Right atrium auricular region (tissue), 2 donors: ENCODE measurements at places on chromosomes 3 and 15.

DNA sequence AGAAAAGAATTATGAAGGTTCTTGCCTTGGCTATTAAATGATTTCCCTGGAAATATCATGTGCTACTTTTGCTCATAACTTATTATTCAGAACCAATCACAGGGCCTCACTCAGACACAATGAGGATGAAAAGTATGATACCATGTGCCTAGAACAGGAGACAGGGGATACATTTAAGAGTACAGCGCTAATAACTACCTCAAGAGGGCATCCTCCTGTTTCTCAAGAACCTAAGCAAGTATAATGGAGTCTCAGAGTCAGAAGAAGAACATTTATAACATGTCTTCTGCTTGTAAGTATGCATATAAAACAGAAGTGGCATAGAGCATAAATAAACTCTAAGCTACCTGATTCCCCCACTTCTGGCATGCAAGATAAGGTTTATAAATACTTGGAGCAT, 125.4 kb upstream of the MME start:
- no peak for DNase-seq

DNA sequence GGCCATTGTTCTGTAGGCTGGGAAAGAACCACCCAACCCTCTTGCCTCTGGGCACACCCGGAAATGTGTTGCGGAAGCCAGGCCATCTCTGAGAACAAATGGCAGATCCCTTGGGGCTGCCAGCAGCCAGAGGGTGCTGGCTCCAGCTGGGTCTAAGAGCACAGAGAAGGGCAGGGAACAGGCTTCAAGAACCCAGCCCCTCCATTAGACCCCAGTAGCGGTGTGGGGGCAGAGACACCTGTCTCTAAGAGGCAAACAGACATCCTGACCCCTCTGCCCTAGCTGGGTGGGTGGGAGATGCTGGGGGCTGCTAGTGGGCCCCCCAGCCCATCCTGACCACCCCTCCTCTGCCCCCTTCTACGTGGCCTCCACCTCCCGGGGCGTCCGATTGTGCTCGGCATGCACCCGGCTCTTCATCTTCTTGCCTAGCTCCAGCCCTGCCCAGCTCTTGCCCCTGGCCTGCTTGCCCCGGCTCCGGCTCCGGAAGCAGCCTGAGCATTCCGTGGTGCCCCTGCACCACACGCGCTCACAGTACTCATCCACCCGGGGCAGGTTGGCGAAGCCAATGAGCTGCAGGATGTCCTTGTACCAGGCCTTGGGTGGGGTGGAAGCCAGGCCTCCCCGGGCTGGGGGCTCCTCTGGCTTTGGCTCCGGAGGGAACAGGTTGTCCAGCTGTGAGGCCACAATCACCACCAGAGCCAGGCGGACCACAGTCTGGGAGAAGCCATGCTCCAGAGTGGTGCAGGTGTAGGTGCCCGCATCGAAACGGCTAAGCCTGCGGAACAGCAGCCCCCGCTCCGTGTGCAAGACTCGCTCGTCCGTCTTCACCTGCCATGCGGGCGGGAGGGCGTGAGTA, 9.4 kb downstream of the SEMA3G start:
- no peak for DNase-seq

- no peak for DNase-seq
Measured at GRCh38 chr3:192174283-192174682, 553.1 kb downstream of the FGF12 start.

DNA sequence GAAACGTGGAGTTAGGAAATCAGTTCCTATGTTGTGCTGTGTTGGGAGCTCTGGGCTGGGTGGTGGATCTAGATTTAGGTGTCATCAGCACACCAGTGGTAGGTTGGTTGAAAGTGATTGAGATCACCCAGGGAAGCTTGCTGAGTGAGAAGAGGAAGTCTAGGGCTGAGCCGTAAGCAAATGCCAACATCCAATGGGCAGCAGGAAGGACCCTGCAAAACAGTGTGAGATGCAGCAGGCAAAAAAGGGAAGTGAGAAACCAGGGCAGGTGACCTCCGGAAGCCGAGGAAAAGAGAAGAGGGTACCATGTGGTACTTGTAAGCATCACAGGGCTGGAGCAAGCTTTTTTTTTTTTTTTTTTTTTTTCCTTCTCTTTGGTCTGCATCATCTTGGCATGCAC, 15.9 kb upstream of the COPG1 start:
- DNase-seq = peak; percentile 74

DNA sequence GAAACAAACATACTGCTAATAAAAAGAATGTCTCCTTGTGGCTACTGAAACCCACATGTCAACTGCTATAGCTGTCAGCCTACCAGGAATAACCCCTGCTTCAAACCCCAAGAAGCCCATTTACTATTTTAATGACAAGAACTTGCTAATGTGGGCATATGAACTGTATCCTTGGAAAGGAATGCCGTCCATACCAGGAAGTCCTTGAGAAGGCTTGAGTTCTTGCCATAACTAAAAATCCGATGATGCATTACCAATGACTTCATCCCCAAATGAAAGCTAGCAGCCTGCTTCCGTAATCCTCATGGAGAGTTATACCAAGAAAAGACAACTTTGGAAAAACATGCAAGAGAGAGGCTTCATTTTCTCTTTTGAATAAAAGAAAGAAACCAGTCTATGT, 34.8 kb downstream of the MINDY4B start:
- DNase-seq = no peak

- no peak for DNase-seq
Measured at GRCh38 chr3:97417-98258, 98.9 kb upstream of the CHL1 start.

GRCh38 chr3:53773021-53773436, 73.2 kb downstream of the CHDH start:
- no peak for DNase-seq

GRCh38 chr3:120839120-120839519, 68.9 kb upstream of the STXBP5L start:
- no peak for DNase-seq

GRCh38 chr15:90603893-90604292, 74.2 kb downstream of the CRTC3 start:
- DNase-seq = no peak

DNA sequence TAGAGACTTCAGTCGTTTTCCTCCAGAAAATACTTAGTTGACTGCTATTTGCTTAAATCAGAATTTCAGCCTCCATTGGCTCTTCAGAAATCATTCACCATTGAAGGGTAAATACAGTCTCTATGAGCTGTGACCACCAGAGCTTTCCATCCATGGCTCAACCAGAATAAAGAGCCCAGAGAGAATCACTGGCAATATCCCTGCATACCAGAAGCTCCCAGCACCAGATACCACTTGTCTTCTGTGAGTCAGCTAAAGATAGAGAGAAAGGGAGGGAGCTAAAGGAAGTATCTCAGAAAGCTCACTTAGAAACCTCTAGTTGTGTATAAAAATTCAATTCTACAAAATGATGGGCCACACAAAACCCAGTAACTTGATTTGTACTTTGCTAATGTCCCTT, 115.2 kb upstream of the TMCO5A start:
- no peak for DNase-seq

DNA sequence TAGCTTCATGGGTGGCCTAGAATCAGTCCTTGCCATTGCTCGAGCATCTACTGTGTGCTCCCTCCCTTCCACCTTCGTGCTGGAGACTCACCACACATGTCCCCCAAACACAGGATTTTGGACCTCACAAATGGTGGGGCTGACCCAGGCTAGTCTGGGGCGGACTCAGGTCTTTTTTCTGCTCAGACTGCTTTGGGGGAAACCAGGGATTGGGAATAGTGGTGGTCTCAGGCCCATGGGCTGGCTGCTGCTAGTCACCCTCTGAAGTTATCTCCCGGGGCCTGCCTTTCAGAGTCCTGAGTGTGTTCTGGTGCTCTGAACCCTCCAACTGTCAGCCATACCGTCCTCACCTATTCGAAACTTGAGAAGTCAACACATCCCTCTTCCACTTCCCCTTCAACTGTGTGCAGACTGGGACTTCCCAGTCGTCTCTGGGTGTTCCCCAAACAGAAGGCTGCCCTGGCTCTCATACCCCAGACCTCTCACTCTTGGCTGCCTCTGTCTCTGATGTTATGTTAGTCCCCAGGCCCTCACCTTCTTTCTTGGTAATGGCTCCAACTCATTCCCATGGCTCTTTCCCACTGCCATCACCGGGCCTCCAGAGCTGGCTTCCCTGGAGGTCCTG, 46.0 kb downstream of the PPCDC start:
- peak; percentile 58 for DNase-seq

DNA sequence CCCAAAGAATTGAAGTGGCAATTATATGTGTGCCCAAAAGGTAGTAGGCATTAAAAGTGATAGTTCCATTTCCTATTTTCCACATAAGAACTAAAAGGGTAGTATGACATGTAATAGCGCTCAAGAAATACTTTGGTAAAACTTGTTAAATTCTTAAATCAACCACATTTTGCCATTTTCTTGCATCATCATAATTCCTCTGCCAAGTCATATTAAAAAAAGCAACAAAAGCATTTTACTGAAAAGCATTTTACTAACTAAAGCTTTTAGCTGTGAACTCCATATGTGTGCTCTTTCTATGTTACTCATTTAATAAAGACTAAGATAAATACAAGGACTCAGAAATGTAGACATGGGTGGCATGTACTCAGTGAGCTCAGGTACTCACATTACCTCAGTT, 70.1 kb downstream of the GPR160 start:
- no peak for DNase-seq

DNA sequence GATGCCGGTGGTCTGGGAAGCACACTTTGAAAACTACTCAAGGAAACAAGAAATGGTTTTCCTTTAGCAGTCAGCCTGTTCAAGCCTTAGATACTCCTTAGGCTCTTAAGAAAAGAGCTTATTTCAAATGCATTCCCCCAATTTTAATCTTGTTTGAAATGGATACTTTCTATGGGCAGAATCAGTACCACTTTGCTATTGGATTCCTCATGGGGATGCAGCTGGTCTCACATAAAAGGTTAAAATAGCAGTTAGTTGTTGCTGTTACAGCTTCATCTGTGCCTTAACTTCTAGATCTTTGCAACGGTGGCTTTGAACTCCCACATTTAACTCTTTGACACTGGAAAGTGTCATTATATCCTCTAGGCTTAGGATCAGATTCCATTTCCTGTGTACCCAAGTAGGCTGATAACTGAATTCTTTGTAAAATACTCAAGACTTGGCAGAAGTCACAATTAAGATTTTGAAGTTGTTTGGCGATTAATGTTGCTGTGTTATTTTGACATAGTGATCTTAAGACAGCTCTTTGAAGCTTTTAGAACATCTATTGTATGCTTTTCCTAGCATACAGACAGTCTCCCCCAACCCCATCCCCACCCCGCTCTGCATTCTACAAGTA, 2.2 kb downstream of the THBS1 start:
- no peak for DNase-seq

- no peak for DNase-seq
Measured at GRCh38 chr3:16848007-16848406, 36.7 kb upstream of the PLCL2 start.
